ENCODE measurements at places on chromosomes 5 and 9. TPM values are rescaled to one million over a fixed set of nuclear protein-coding genes. Genes with fewer than 3 reads are reported as not detected.

- DNase-seq = no peak
These were observed 30.6 kb downstream of the BAAT start for GRCh38 chr9:101354143-101354764.

DNA sequence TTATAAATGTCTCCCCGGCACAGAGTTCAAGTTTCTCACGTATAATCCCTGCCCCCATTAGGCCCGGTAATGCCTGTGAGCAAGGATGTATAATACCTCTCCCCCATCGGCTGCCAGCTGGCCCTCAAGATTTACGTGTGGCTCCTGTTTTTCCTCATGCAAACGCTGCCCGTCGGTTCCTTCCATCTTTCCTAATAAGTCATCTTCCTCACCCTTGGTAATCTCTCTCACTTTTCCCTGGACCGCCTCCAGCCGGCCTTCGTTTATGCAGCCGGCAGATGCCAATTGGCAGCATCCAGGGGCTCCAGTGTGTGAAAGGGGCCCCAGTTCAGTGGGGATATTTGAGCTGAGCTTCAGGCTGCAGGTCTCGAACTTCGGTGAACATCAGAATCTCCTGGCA is 86.5 kb upstream of the NEURL1B start:
- no peak for DNase-seq

DNA sequence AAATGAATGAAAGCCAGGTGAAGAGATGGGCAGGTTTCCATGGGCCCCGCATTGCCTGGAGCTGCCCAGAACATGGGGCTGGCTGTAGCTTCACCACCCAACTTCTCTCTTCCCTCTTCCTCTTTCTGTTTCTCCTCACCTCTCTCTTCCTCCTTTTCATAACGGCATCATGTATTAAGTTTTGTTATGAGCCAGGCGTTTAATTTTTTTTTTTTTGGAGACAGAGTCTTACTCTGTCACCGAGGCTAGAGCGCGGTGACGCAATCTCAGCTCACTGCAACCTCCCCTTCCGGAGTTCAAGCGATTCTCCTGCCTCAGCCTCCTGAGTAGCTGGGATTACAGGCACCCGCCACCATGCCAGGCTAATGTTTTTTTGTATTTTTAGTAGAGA is 13.0 kb upstream of the SPINK4 start:
- DNase-seq = no peak

- no peak for DNase-seq
These were observed 88.6 kb downstream of the JAK2 start for GRCh38 chr9:5073701-5074100.

- DNase-seq = no peak
These were observed 7.9 kb upstream of the HAND1 start for GRCh38 chr5:154485850-154486426.

DNA sequence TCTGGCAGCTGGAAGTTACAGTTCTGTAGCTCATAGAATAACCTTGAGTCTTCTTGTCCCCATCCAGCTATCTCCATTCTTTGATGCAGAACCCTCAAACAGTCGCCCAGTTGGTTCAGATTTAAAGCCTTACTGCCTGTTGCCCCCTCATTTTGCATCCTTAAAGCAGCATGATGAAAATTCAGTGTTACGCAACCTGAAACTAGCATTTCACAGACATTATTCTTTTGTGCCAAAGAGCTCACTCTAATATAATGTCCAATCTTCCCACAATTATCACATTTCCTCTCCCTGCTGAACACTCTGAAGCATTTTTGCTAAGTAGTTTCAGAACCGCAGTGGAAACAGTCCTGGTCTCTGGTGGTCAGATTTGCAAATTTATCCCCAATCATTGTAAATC is 318.0 kb downstream of the PSAT1 start:
- peak; percentile 13 for DNase-seq

GRCh38 chr9:127557998-127558546 is 54.0 kb upstream of the STXBP1 start:
- DNase-seq = no peak

DNA sequence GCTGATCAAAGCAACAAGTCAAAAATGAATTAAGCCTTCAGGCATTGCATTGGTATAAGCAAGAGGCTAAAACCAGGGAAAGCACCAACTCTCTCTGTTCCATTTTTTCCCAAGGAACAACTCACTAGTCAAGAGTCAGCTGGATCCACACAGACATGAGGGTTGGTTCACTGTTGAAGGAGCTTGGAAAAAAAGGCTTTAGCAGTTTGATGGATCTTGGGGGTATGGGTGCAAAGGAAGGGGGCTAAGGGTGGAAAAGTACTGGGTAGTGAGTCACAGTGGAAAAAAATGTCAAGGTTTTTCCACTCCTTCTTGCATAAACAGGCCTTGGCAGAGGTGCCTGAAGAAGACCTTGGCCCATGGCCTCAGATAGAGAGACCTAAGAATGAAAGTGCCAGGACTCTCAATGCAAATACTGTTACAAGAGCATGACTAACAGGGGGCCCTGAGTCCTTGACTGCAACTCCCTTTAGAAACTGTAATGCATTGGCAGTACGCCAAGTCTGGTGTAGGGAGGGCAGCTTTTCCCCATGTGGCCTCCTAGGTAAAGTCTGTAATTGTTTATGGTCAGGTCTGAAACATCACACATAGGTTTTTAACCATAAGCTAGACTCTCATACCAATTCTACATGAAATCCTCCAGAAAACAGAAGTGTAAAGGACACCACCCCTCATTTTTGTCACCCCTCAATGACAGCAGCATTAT is 23.7 kb downstream of the ACTL7A start:
- peak; percentile 84 for DNase-seq

DNA sequence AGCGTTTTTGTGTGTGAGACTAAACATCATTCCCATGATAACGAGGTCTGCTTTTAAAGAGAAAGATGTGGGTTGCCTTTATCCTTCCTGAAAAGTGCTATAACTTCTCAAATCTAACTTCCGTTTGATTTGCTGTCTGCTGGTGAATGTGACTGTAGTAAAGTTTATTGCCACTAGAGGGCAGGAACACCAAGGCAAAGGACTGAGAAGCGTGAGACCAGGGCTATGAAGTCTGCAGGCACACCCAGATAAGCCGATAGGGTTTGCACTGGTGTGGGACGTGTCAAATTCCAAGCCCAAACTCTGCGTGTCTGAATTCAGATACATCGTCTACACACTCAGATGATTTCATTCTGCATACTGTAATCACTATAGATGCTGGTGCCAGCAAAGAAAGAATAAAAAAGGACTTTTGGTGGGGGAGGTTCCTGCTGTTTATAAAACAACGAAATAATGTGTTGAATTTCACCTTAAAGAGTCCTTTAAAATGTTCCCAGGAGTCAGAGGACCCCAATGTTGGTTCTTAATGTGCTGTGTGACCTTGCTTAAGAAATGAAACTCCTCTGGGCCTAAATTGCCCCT is 87.2 kb downstream of the PTTG1 start:
- peak; percentile 83 for DNase-seq

DNA sequence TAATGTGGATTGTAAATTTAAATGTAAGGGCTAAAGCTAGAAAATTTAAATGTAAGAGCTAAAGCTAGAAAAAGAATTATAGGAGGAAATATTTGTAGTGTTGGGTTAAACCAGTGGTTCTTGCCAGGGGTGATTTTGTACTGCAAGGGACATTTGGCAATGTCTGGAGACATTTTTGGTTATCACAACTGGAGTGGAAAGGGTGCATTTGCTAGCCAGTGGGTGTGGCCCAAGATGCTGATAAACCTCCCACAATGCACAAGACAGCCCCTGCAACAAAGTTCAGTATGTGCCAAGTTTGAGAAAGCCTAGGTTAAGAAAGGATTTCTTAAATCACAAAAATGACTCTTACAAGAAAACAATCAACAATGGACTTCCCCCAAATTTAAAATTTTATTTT is 31.6 kb upstream of the ELL2 start:
- DNase-seq = no peak

DNA sequence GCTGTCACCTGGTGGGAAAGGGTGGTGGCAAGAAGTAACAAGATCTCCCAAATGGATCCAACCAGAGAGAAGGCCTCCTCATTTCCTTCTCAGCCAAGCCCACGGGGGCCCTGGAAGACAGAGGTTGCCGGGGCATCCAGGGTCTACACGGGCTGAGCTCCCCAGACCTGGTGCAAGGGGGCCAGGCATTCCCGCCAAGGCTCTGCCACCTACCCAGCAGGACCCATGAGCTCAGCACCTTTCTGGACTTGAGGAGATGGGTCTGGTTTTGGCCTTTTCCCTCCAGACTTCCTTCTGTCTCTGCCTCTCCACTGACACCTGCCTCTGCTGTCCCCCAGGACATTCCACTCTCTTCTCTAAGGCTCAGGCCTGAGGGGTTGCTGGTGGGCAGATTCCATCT is 42.4 kb upstream of the KCNMB1 start:
- DNase-seq = no peak

- no peak for DNase-seq
These were observed 20.2 kb downstream of the ORM2 start for GRCh38 chr9:114349713-114350480.

Gene ZNF608
- polyA plus RNA-seq = 9.8 TPM

Gene STKLD1
- polyA plus RNA-seq = 0.65 TPM

Gene STING1
- polyA plus RNA-seq = 63.5 TPM

Gene OR1J4
- not detected for polyA plus RNA-seq
